ENCODE measurements at places on chromosomes 2 and 18.
A peak's percentile ranks its signal among the peaks of the same experiment; 100 is the strongest.

DNA sequence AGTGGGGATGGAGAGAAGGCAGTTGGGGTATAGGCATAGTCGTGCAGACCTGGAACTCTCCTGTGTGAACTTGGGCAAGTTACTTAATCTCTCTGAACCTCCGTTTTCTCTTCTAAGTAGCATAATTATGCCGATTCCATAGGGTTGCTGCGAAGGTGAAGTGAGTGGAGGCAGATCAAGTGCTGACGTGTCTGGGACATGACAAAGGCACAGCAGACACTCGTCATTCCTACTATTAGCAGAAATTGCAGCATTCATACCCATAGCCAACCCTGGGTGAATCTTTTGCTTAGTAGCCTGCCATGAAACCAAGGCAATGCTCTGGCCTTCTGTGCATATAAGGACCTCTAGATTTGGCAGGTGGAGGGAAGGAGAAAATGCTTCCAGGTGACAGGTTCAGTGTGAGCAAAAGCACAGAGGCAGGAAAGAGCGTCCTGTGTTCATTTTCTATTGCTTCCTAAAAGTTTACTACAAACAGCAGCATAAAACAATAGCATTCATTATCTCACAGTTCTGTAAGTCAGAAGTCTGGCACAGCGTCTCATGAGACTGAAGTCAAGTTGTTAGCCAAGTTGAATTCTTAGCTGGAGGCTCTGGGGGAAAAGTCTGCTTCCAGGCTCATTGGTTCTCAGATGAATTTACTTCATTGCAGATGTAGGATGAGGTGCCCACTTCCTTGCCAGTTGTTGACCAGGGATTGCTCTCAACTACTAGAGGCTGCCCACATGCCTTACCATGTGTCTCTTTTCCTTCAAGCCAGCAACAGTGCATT lies 77.8 kb downstream of the CTIF start:
- DNase-seq: no peak

DNA sequence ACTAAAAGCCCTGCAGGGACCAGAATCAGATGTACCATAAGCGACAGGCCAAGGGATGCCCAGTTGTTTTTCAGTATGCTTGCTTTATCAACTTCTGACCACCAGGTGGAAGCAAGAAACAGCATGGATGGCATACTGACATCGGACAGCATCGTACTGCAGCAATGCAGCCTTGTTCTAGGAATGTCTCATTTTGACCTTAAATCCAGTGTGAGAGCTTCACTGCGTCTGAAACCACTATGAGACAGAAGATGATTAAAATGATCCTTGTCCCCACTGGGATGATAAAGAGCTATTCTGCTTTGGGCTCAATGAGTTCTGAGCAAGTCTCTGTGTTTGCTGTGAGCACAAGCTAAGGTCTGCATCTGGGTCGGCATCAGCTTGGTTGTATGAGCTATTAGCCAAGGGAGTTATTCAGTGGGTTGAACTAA lies 54.3 kb downstream of the CDK15 start:
- DNase-seq: peak; percentile 0

DNA sequence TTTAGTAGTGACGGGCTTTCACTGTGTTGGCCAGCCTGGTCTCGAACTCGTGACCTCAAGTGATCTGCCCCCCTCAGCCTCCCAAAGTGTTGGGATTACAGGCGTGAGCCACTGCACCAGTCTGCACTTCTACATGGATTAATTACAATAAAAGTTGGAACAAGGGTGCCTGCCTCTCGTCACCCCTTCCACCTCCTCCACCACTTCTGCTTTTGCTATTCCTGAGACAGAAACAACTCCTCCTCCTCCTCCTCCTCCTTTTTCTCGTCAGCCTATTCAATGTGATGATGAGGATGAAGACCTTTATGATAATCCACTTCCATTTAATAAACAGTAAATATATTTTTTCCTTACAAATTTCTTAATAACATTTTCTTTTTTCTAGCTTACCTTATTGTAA lies 35.2 kb downstream of the SRBD1 start:
- DNase-seq: no peak

- DNase-seq: no peak
Observed at GRCh38 chr2:61135510-61135909, 26.5 kb upstream of the C2orf74 start.

- no peak for DNase-seq
Observed at GRCh38 chr2:217396165-217396564, 536.3 kb upstream of the TNP1 start.

- no peak for DNase-seq
Observed at GRCh38 chr2:213022987-213023386, 128.4 kb downstream of the IKZF2 start.

DNA sequence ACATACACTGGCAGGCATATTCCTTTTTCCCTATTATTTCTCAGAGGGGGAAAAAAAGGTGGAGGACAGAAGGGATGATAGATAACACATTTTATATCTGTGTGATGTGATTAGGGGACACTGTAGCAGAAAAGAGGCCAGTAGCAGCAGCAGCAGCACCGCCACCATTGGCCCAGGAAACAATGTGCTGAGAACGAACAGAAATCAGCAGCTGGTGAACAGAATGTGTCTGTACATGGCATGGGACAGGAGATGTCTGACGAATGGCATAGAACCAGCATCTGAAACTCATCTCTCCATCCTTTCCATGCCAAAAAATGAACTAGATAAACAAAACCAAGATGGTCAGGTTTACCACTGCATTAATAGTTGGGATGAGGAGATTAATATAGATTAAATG lies 936.1 kb upstream of the ACVR2A start:
- no peak for DNase-seq

GRCh38 chr18:77560341-77560992 lies 310.8 kb downstream of the GALR1 start:
- no peak for DNase-seq

DNA sequence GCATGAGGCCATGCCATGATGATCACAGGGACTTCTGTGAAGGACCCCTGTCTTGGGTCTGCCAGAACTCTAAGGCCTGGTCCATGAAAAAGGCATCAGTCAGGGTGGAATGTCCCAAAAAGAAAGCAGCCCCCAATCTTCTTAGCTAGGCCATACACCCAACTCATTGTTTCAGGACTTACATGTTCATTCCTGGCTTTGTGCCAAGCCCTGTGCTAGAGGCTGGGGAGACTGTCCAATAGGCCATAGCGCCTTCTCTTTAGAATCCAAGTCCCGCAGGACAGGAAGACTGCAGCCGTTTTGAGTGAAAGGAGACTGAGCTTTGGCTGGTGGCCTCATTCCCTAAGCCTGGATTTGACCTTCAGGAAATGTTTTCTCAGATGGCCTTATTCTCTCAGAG lies 247.3 kb downstream of the PRKCE start:
- peak; percentile 35 for DNase-seq

DNA sequence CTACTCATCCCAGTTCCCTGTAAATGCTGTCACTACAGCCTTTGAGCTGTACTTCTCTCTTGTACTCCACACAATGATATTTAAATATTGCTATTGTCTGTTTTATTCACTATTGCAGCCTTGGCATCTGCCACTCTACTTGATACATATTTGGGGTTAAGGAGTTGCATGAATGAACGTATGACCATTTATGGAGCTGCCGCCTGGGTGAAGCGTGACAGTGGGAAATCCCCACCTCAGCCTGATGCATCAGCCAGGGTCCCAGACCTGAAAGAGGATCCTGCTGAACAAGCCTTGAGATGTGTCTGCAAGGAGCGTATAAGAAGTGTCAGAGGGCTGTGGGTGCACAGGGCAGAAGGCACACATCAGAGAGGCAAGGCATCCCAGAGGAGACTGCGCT lies 39.1 kb downstream of the MRPL35 start:
- no peak for DNase-seq

DNA sequence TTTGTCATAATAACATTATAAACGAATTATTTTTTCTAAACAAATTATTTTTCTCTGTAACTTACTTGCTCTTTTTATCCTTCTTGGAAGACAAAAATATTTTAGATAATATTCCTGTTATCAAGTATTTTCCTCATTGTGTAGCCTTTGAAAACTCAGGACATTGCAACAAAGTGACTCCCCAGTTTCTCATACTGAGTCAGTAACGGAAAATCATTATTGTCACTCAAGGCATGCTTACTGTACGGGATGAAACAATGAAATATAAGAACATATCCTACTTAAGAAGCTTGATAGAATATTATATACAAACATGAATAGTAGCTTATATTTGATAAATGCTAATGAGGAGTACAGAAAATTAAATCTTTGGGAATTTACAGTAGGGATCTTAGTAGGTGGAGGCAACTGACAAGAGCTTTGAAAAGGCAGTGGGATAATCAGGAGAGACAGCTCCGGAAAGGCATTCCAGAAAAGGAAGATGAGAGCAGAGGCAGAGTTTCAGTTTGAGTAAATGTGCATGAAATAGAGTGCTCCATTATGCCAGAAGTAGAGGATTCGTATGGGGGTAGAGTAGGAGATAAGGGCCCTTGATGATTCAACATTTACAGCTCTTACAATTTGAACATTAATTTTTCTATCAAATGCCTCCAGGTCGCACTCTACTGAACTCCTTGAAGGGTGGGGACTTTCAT lies 14.0 kb upstream of the YES1 start:
- no peak for DNase-seq

- peak; percentile 2 for DNase-seq
Observed at GRCh38 chr2:24304098-24304497, 56.2 kb downstream of the ITSN2 start.

DNA sequence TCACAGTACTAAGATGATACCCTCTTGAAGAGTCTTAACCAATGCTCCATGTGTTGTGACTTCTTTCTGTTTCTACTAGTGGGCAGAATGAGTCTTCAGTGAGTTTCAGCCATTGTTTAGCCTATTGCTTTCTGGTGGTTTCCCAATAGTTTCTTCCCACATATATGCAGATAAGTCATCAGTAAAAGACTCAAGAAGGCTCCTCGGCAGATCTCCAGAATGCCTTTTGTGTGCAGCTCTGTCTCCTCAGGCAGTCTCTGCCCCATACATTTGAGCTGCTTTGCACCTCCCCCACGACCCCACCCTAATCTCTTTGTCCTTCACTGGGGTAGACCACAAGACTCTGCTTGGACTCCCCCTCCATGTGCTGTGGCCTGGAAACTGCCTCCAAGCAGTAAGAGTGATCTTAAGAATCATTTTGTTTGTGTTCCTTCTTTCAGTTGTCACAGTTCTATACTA lies 71.6 kb upstream of the CHRNA1 start:
- DNase-seq: no peak

GRCh38 chr2:175624785-175625184 lies 377.3 kb downstream of the LNPK start:
- DNase-seq: no peak

- peak; percentile 78 for DNase-seq
Observed at GRCh38 chr2:148989882-148990493, 48.5 kb upstream of the LYPD6B start.
